ENCODE measurements at places on chromosomes 1 and 21.

DNA sequence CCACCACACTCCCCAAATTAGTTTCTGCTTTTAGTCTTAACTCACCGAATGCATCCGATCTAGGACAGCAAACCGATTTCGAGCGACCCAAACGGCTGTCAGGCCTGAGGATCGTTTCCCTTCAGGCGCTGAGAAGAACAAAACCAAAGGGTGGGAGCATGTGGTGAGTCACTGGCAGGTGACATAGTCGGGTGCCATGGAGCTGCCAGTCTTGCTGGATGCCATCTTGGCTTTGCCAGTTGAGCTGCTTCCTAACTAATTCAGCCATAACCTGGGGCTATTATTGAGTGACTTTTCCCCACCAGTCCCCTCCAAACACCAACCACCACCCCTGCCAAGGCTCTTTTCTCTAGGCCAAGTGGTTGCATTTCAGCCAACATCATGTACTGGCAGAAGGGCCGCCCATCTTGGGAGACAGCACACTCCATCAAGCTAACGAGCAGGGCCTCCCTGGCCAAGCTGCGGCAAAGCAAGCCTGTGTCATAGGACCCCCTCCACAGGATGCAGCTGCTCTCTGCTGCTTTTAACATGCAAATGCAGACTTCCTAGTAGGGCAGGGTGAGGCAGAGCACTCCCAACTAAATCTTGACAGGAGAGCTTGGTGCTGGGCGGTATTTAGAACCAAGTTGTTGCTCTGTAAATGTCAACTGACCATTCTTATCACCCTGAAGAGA, 22.3 kb upstream of the PEX19 start:
- no peak for DNase-seq

- no peak for DNase-seq
Measured at GRCh38 chr1:22731924-22732720, 21.5 kb downstream of the EPHB2 start.

- DNase-seq = no peak
Measured at GRCh38 chr1:67241200-67241746, 66.4 kb upstream of the IL12RB2 start.

- no peak for DNase-seq
Measured at GRCh38 chr1:66265796-66266195, 268.2 kb upstream of the SGIP1 start.

DNA sequence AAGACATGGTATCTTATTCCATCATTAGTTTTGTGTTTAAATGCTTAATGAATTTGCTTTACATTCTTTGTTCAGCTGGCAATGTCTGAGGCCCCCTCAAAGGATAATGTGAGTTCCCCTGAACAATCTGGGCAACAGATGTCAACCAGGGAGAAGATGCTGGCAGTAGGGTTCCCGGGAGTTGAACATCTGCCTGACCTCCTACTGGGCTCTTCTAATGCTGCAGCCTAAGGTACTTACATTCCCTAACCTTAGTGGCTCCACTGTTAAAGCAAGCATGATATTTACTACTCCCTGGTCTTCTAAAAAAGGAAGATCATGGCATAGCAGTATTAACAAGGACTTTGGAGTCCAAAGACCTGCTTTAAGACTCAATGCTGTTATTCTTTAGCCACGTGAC, 574.9 kb upstream of the NR5A2 start:
- DNase-seq = no peak

- DNase-seq = no peak
Measured at GRCh38 chr1:208528578-208529240, 284.5 kb upstream of the PLXNA2 start.

DNA sequence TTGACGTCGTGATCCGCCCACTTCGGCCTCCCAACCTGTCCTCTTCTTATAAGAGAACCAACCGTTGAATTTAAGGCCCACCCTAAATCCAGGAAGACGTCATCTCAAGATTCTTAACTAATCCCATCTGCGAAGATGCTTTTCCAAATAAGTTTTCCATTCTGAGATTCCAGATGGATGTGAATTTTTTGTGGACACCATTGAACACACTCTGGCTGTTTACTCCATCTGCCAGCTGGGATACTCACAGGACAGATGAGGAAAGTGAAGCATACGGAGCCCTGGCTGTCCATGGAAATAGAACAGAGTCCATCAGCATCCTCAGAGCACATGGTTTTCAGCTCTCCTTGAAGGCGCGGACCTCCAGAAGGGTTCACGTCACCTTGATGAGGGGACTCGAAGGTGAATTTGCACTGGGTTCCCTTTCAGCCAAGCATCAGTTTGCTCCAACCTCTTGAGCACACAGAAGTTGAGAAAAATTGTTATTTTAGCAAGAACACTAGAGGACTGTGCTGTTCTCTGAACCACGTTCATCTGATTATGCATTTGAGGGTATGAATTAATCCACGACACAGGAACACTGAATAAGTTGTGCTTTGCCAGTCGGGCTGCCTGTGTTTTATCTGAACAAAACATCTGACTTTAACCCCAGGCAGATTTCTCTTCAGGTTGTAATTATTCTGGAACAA, 68.6 kb downstream of the KAZN start:
- DNase-seq = no peak

DNA sequence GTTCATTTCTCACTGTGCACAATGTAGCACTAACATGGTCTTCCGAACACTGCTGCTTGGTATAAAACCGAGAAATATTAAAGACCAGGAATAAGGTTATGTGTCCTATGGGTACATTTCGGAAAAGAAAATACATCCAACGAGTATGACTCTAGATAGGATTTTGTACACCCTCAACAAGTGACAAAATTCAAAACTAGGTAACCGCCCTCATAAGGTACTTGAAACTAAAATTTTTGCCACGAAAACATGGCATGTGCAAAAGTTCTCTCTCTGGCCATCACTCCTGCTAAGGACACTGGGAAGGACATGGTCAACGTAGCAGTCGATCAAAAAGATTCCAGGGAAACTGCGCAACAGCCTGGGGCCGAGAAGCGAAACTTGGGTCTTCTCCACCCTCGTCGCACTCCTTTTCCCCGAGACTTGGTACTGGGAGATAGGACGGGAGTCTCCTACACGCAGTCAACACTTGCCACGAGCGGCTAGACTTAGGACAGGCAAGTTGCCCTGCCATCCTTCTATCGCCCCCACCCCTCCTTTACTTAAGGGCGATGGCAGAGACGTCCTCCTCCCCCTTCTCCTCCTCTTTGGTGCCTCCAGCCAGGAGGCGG, 338 bp upstream of the TOR1AIP1 start:
- no peak for DNase-seq

GRCh38 chr1:21640653-21641052, 28.5 kb downstream of the RAP1GAP start:
- DNase-seq = no peak

DNA sequence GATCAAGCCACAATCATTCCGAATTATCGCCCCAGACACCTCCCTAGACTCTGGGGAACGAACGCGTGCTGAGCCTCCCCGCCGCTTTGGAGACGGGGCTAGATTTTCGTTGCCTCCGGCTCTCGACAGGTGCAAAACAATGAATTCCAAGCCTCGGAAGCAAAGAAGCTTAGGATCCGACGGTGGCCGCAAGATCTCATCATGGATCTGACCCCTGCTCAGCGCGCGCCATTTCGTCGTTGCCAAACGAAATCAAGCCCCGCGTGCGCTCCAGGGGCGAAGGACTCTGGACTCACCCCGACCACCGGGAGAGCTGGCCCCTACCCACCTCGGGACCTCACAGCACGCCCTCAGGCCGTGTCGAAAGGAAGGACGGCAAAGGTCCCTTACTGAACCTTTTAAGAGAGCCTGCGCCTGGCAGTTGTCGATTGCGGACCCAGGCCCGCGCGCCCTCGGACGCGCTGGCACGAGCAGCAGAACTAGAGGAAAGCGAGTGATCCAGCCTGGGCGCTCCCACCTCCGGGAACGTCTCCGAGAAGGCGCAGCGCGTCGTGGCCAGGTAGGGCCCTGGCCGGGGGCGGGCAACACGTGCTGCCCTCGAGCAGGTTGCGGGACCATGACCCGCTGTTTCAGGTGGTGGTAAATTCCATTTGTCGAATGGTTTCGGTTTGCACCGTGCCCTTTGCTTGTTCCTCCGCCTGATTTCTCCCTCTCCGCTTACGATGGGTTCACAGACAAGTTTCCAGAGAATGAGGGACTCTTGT, 1.6 kb upstream of the RUNX3 start:
- no peak for DNase-seq

All from stimulated activated CD8-positive, alpha-beta memory T cell treated with anti-CD3 and anti-CD28 coated beads, Interleukin-15, amount 100 ng/mL, for 4 hours (primary cell).